ENCODE measurements at places on chromosomes 3 and 15.

DNA sequence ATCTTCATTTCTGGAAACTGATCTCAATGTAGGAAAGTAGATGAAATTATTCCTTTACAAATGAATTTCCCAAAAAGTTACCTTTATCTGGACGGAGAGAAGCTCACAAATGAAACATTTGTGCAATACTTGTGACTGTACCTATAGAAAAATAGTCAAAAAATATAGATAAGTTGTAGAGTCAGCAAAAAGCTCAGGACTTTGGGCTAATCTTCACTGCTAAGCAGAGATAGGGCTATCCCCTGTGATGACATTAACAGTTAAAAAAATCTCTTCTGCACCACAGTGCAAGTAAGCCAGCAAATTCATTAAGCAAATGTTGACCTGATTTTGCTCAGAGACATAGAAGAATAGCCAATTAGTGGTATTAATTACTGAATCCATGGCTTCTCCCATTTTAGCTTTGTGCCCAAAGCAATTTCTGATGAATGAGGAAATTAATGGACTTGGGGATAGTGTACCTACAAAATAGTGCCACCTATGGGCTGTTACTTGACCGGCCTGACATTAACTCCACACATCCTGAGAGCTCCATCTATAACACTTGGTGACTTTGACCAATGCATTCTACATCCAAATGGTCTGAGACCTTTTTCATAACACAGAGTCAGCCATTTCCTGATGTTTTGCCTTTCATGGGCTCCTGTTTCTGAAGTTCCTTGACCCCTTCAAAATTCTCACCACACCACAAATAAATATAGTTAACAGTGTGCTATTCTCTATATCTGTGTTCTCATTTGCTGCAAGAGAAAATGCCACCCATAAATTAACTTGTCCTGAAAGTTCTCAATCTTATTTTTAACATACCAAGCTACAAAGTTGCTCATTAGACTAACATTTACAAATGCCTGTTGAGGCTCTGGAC is 105.0 kb downstream of the SSR3 start:
- DNase-seq, result no peak

DNA sequence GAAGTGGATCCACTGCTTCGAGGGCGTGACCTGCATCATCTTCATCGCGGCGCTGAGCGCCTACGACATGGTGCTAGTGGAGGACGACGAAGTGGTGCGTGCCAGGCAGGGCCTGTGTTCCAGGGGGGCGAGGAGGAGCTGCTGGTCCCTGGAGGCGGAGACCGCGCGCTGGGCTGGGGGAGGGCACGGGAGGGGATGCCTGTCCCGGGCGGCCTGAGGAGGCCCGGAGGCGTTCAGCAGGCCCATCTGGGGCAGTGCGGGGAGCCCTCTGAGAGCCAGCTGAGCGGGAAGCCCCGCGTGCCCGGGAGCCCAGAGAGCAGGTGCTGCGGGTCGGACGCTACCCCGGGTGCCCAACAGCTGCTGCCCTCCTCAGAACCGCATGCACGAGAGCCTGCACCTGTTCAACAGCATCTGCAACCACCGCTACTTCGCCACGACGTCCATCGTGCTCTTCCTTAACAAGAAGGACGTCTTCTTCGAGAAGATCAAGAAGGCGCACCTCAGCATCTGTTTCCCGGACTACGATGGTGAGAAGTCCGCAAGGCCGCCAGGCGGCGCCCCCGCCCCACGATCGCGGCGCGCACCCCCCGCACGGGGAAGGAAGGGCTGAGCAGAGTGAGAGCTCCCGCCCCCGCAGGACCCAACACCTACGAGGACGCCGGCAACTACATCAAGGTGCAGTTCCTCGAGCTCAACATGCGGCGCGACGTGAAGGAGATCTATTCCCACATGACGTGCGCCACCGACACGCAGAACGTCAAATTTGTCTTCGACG is 2.9 kb downstream of the GNAT1 start:
- DNase-seq, result peak; percentile 75

- no peak for DNase-seq
Observed at GRCh38 chr3:37611771-37612170, 249.9 kb upstream of the CTDSPL start.

GRCh38 chr3:145387211-145387610 is 773.8 kb downstream of the PLOD2 start:
- DNase-seq, result no peak

GRCh38 chr3:45572755-45573154 is 21.8 kb upstream of the LIMD1 start:
- DNase-seq, result no peak

GRCh38 chr15:32873284-32874114 is 155.7 kb downstream of the GREM1 start:
- no peak for DNase-seq

- DNase-seq, result no peak
Observed at GRCh38 chr3:170754311-170754693, 115.7 kb downstream of the RPL22L1 start.

- no peak for DNase-seq
Observed at GRCh38 chr15:77042245-77042919, 28.5 kb downstream of the TSPAN3 start.

DNA sequence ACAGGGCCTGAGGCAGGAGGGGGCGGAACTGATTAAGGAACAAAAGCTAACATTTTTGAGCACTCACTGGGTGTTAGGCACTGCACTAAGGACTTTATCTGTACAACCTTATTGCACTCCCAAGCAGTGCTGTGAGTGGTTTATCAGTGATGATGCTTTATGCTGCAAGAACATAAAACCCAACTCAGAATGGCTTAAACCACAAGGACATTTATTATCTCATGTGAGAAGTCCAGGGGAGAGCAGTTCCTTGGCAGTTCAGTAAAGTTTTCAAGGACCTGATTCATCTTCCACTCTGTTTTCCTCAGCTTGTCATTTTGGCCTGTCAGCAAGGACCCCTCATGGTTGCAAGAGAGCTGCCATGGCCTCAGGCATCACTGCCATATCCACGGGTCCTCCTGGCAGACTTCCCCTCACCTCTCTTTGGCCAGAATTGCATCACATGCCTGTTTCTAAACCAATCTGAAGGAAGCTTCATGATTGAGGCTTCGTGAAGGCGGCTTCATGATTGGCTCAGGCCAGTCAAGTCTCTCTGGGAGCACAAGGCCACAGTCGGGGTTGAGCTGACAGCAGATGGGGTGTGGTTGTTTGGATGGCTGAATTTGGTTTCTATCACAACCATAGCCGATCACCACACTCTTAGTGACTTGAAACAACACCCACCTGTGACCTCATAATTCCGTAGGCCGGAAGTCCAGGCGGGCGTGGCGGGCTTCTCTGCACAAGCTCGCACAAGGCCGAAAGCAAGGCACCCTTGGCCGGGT is 15.8 kb downstream of the EFCC1 start:
- no peak for DNase-seq

DNA sequence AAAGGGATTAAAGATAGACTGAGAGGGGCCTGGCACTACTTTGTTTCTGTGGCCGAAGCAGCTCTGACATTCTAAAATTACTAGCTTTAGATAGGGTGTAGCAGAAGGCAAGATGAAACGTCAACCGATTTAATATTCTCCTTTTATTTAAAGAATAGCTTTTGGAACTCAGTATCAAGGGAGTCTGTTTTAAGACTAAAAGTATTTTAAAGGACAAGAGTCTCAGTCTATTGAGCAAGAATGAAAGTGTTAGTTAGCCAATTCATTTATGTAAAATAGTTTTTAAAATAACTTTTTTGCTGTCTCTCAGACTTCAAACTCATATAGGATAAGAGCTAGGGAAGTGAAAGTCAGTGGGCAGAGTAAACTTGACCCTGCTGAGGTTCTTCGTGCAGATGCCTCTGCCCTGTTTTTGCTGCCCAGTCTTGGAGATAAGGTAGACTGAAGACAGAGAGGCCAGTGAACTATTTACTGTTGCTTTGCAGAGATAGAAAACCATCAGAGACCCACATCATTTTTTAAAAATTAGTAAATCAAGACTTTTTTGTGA is 1090.9 kb downstream of the ROBO2 start:
- no peak for DNase-seq

DNA sequence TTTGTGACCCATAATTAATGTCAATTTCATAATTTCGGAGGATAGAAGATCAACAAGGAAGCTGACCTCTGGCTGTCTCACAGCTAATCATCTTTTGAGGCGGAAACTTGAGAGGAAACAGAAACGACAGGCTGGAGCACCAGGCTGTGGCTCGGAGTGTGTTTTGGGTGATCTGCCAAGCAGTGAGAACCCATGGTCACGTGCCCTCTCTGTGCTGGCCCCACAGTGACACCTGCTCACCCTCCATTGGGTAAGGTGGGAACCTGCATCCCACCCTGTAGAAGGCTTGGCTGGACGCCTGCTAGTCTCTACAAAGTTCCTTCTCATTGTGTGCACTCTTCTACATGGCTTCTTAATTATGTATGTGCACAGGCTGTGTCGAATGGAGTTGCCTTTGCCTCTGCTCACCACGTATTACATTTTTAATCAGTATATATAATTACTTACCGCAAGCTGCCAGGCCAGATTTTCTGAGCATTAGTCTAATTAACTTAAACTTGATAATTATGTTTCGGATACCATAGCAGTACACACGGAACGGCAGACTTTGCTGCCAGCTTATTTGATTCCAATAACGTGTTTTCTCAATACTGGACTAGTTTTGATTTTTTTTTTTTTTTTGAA is 719.4 kb upstream of the CFAP20DC start:
- DNase-seq, result no peak

GRCh38 chr3:72427624-72428023 is 420.6 kb downstream of the SHQ1 start:
- DNase-seq, result no peak

GRCh38 chr15:62454567-62455172 is 289.6 kb upstream of the C2CD4B start:
- no peak for DNase-seq

DNA sequence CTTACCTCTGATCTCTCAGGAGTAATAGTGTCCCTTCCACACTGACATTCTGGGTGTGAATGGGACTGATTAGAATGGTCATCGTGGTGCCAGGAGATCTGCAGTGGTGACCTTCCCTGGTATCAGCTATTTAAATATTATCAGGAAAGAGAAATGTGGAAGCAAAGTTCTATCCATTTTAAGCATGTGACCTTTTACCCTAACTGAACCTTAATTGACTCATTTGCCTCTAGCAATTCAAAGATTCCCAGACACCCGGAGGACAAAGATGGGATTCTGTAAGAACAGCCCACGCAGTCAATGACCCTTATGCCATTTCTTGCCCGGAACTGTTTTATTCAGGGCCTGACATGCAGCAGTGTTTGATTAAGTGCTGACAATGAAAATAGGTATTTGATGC is 10.3 kb downstream of the LIPC start:
- DNase-seq, result no peak

GRCh38 chr3:172390792-172391191 is 57.5 kb downstream of the GHSR start:
- DNase-seq, result no peak

Measured in stimulated activated CD8-positive, alpha-beta memory T cell treated with anti-CD3 and anti-CD28 coated beads, Interleukin-4, amount 100 ng/mL, for 1 hour (primary cell).